Activated T-cell treated with anti-CD3 and anti-CD28 coated beads, Interleukin-2, amount 50 U/mL, for 48 hours (primary cell): ENCODE measurements at places on chromosomes 12 and 14.
A peak's percentile ranks its signal among the peaks of the same experiment; 100 is the strongest.

- no peak for DNase-seq
Measured at GRCh38 chr12:53995378-53996239, 4.4 kb upstream of the HOXC9 start.

DNA sequence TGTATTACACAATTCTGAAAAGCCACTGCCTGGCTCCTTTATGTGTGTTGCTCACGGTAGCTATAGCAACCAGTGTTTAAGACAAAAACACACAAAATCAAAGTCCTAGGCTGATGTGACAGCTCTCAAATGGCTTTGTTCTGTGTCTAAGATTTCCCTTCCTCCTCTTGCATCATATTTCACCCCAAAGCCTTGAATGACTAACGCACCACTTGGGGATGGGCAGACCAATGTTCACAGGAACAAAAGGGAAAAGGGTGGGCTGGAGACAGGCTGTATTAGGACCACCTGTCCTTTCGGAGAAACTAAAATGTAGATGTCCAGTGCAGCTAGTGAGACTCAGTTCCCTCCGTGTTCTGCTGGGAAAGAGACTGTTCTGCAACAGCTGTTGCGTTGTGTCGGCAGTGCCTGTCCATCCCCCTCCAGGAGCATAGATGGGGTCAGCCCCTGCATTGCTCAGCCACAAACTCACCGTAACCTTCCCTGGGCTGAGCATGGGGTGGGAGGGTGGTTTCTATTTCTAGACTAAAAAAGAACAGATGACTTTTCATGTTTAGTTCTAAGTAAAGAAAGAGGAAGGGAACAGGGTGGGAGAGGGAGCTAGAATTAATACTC lies 26.8 kb upstream of the DAAM1 start:
- peak; percentile 20 for DNase-seq

- DNase-seq = peak; percentile 41
Measured at GRCh38 chr12:59182191-59182590, 261.9 kb upstream of the LRIG3 start.

DNA sequence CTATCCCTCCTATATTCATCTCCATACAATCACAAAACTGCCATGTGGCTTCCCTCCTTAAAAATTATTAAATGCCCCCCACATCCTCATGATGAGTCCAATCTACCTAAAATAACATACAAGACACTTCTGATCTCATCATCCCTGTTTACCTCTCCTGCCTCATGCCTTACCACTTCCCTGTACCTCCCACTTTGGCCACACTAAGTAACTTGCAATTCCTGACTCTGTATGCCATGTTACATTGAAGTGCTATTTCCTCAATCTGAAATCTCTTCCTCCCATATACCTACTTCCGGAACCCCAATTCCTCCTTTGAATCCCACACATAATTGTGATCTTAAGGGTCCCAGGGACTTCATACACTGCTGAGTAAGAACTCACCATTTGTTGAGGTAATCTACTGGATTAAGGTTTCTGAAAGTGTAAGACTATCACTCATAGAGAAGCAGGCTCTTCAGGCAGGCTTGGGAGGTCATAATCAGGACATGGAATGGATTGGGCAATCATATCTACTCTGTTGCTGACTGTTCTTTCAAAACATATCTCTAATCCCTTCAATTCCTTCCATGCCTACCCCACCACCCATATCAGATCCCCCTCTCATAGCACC lies 117.6 kb upstream of the PLEKHG7 start:
- DNase-seq = no peak

- DNase-seq = no peak
Measured at GRCh38 chr12:115936997-115937916, 340.2 kb downstream of the MED13L start.

- no peak for DNase-seq
Measured at GRCh38 chr12:112112409-112113133, 4.0 kb upstream of the NAA25 start.

- DNase-seq = no peak
Measured at GRCh38 chr14:56065621-56066290, 52.5 kb upstream of the PELI2 start.

- no peak for DNase-seq
Measured at GRCh38 chr14:80381807-80382363, 170.6 kb upstream of the DIO2 start.

- DNase-seq = no peak
Measured at GRCh38 chr12:43226151-43226550, 325.9 kb downstream of the ADAMTS20 start.

- no peak for DNase-seq
Measured at GRCh38 chr12:32437095-32437515, 37.7 kb downstream of the FGD4 start.

- no peak for DNase-seq
Measured at GRCh38 chr14:104830781-104831180, 29.9 kb downstream of the ZBTB42 start.

DNA sequence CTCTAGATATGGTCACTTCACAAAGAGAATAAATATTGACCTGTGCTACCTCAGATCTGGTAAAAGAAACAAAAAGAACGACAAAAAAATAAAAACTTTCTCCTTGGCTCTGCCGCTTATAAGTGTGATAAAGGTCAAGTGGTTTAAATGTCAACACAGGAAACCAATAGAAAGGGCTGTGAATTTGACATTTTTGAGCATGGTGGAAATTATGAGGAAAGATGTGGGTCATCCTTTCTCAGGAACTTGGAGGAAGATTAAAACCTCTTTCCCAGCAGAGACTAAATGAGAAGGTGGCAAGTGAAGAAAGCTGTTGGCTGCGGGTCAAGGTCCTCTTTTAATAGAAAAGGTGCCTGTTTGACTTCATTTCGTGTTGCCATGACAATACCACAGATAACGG lies 28.2 kb downstream of the TESPA1 start:
- no peak for DNase-seq

DNA sequence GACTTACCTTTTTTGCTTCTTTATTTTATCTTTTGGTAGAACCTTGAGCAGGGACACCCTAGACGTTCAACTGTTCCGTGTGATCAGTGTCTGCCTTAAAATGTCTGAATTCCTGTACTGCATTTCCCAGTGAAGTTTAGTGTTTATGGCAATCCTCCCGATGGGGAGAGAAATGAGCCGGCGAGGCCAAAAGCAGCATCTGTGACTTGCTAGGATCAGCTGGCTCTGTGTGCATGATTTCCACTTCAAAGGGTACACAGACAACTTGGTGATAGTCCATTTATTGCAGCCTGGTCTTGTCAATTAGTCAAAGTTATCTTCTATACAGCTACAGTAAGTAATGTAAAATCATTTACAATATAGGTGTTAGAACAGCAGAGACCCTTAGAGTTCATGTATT lies 768.5 kb downstream of the DIO2 start:
- DNase-seq = no peak

- DNase-seq = no peak
Measured at GRCh38 chr14:61475316-61475715, 153.9 kb downstream of the PRKCH start.

DNA sequence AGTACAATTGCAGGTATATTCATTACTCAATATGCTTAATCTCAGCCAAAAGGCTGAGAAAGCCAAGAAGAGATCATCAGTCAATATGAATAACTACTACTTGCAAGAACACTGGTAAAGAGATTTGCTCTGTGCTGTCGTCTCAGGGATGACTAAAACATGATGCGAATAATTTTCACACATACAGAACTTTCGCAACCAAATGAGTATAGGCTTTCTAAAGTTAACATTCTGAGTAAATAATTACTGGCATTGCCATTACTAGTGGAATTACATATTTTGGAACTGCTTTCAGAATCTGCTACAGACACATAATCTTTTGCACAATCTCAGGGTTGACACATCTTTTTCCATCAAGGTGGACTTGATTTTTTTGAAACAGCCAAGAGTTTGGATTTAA lies 24.7 kb downstream of the NCKAP1L start:
- no peak for DNase-seq

DNA sequence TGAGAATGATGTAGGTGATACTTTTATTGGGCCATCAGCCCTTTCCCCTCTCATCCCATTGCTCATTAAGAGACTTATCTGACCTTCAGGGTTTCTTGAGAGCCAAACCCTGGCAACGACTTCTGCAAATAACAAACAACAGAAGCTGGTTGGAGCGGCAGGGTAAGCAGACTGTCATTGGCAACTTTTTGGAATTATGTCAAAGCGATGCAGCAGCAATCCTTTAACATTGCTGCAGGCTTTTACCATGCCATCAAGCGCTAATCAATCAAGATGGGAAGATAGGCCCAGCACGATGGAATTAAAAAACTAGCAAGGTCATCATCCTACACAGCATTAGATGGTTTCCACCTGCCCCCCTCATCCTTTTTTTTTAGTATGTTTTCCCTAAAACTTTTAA lies 406.1 kb upstream of the PDE3A start:
- DNase-seq = no peak

DNA sequence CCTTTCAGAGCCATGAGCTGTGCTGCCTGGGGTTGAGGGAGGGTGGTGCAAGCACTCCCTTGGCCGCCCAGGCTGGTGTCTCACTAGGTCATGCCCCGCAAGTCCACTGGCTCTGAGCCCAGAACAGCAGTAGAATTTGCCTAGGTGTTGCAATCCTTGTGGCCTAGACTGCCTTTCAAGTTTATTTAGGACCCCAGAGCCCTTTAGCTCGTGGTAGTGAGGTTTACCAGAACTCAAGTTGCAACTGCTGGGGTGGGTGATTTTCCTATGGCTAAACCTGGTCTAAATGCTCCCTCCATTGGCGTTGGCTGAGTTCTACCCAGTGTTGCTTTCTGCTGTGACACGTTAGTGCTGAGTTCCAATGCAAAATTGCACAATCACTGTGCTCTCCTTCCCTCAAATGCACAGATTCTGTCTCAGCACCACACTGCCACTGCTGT lies 287.2 kb downstream of the BCAT1 start:
- no peak for DNase-seq

- no peak for DNase-seq
Measured at GRCh38 chr14:71693381-71693780, 238.8 kb upstream of the RGS6 start.

DNA sequence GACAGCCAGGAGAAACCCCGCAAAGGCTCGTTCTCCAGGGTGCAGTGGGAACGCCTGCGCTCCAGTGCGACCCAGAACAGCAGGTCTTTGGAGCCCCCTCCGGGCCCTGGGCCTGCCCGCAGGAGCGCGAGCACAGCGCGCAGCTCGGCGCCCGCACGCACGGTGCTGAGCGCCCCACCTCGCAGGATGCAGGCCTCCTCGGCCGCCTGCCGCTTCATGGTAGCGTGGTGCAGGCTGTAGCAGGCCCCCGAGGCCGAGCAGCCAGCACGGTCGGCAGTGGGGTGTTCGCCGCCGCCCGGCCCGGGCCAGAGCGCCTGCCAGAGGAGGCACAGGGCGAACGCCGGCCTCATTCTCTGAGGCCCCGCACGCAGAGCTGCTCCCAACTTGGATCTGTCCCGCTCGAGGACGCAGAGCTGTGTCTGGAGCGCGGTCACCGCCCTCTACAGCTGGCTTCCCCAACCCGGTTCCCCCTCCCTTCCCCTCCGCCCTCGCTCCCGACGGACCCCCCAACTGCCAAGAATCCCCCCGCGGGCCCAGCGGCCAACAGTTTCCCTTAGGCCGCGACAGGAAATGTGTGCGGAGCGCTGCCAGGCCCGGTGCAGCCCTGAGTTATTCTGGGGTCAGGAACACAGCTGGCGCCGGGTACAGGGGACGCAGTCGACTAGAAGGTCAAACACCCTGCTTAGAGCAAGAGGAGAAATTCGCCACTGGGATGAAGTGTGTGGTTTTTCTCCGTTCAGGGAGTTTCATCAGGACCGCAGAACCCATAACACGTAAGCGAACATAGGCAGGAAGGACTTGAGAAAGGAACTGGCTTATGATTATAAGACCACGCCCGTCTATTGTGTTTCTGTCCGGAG lies at the start of gene CLEC14A:
CLEC14A (minus strand) TSS at position 421 of the 860 bp plus-strand sequence; CDS start at position 350, 71 bp downstream.
- DNase-seq = peak; percentile 26

DNA sequence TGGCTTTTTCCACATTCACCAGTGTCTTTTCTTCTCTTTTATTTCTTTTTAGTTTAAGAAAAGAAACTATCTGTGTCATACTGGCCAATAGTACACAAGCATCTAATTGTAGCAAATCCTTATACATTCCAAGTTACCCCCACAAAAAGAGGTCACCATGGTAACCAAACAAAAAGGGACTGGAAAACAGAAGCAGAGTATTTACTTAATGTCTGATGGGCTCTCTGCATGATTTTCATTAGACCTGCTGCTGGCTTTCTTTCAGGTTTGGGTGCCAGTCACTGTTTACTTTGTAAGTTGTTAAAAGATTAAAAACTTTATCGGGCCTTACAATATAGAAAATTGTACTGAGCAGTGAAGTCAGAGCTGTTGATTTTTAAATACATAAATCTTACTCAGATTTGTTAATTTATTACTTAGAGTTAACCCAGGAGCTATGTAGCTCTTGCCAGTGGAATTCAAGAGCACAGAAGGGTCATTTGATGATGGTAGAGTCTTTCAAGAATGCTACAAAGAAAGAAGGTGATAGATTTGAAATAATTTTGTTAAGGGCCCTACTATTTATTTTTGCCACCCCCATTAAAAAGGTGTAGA lies 123.9 kb downstream of the BRMS1L start:
- DNase-seq = no peak

DNA sequence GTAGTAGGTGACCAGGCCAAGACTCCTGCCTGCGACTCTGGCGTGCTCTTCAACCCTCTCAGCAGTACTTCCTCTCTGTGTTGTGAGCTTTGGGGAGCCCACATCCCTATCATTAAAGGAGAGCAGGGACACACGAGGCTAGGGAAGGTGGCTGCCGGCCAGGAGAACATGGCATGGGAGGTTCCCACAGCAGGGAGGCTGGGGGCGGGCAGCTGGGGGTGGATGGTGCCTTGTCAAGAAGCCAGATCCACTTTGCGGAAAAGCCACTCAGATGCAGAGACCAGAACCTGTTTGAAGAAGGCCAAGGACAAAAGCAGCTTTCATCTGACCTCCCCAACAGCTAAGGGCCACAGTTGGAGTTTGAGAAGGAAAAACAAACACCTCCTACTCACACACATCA lies 198.6 kb downstream of the BCL11B start:
- no peak for DNase-seq

DNA sequence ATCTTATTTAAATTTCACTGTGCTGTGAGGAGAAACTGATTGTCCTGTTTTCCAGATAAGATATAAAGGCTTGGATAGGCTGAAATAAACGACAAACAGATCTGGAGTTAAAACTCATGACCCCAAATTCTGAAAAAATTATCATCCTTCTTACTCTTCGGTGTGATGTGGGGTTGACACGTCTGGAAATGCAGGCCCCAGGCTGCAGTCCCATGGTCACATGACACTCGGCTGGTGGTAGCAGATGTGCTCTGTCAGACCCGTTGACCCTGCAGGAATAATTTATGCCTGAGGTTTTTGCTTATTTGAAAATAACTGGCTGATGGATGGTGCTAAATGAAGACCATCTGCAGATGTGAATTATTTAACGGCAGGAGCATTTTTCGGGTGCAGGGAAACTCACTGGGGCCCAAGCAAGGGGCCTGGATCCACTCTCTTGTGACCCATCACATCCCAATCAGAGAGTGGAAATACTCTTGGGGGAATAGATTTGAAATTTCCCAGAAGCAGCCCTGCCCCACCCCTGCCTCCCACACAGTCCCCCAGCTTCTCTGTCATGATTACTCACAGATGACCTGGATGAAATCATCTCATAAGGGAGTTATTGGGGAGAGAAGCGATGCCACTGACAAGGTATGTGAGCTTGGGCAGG lies 47.7 kb upstream of the CMKLR1 start:
- no peak for DNase-seq

GRCh38 chr12:88519802-88520435 lies 60.4 kb downstream of the KITLG start:
- DNase-seq = no peak

GRCh38 chr12:120588948-120589930 lies 8.0 kb upstream of the POP5 start:
- DNase-seq = no peak

GRCh38 chr12:66516133-66516532 lies 162.7 kb downstream of the GRIP1 start:
- no peak for DNase-seq
